ENCODE measurements at places on chromosomes 4 and X. TPM values are rescaled to one million over a fixed set of nuclear protein-coding genes. Genes with fewer than 3 reads are reported as not detected.

The DUX4 gene
- polyA plus RNA-seq, result not detected

The CTAG2 gene
- not detected for polyA plus RNA-seq

The CT45A1 gene
- not detected for polyA plus RNA-seq

The DDIT4L gene
- not detected for polyA plus RNA-seq

The BST1 gene
- polyA plus RNA-seq, result 7.4 TPM

The P2RY4 gene
- polyA plus RNA-seq, result 0.46 TPM

The RNF175 gene
- not detected for polyA plus RNA-seq

The CABS1 gene
- not detected for polyA plus RNA-seq

The ADH7 gene
- polyA plus RNA-seq, result not detected

The PDZD4 gene
- polyA plus RNA-seq, result 0.46 TPM

The DSPP gene
- polyA plus RNA-seq, result not detected

The CT45A5 gene
- polyA plus RNA-seq, result not detected

The AFP gene
- polyA plus RNA-seq, result not detected

The TECRL gene
- 0.06 TPM for polyA plus RNA-seq

The ITGB1BP2 gene
- polyA plus RNA-seq, result 1.2 TPM

The ADGRL3 gene
- polyA plus RNA-seq, result 0.99 TPM

Data from sigmoid colon (tissue), 7 donors.